ENCODE measurements at places on chromosomes 3 and 15.

DNA sequence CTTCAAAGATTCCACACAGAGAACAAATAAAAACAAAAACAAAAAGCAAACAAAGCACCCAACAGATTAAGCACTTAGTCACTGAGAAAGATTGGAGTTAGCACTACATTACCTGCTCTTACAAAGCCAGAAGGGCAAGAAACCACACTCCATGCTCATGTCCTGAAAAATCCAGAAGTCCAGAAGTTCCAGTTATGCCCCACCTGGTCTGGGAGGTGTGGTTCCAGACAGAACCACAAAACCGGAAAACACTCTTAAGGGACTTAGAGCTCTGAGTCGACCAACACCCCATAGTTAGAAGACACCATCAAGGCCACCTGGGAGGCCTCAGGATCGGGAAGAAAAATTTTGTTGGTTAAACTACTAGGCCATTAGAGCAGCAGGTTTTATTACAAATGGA is 88.9 kb downstream of the TNIK start:
- no peak for DNase-seq

DNA sequence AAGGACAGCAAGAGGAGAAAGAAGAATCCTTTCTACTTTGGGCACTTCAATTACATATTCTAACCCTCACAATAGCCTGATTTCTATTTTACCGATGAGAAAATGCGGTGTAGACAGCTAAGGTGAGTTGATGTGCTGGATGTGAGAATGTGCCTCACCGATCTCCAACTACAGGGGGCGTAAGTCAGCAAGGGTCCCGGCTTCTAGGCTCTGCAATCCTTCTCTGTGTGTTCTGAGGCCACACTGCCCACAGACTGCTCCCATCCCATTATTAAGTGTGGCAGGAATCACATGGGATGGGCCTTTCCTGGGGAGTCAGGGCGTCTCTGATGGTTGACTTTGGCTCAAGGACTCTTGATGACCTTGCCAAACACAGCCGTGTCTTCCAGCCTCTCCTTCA is 23.6 kb upstream of the RPL35A start:
- DNase-seq: no peak

DNA sequence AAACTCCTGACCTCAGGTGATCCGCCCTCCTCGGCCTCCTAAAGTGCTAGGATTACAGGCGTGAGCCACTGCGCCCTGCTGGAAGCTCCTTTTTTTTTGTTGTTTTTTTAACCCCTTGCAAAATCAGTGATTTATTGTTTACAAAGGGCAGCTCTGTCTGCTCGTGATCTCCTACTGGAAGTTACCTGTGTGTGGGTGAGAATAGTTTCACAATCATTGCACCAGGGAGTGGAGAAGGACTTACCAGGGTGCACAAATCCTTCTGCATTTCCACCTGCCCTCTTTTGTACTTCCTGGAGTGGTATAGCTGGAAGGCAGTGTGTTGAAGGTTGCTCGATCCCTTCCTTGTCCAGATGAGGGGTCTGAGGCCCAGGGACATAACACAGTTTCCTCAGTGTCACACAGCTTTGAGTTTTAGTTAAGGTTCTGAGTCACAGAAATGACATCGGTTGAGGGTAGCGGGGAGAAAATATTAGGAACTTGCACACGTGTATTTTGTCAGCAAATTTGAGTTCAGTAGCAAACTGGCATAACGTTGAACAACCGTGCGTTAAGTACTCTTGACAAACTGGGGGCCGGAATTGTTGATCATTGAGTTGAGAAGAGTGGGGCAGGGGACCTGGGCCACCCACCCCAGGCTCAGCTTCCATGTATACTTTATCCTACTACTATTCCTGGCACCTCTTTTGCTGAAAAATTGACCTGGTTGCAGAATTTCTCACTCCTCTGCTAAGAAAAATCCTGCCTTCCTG is 11.3 kb upstream of the TRAK1 start:
- peak; percentile 95 for DNase-seq

GRCh38 chr3:87109465-87109864 is 117.6 kb upstream of the CHMP2B start:
- no peak for DNase-seq

GRCh38 chr15:67164401-67164791 is 90.1 kb downstream of the AAGAB start:
- peak; percentile 29 for DNase-seq

GRCh38 chr3:157029365-157029790 is 130.6 kb downstream of the CCNL1 start:
- DNase-seq: no peak

GRCh38 chr3:140636406-140637138 is 41.3 kb upstream of the TRIM42 start:
- DNase-seq: peak; percentile 86

DNA sequence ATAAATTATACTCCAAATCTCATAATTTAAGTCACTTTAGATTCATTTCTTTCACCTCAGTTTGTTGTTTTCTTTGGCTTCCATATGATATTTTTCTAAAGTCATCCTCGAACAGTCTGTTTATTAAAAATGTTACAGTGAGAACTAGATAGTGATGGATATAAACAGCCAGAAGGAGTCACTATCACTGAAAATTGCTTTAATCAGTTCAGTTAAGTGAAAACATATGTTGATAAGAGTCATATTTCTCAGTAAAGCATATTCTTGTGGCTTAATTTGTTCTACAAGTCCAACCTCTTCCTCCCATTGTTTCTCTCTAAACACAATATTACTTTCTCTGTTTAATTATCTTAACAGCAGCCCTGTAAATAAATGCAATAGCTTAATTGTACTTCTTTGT is 427.5 kb upstream of the ALCAM start:
- no peak for DNase-seq
